ENCODE measurements at places on chromosomes 4 and X.

DNA sequence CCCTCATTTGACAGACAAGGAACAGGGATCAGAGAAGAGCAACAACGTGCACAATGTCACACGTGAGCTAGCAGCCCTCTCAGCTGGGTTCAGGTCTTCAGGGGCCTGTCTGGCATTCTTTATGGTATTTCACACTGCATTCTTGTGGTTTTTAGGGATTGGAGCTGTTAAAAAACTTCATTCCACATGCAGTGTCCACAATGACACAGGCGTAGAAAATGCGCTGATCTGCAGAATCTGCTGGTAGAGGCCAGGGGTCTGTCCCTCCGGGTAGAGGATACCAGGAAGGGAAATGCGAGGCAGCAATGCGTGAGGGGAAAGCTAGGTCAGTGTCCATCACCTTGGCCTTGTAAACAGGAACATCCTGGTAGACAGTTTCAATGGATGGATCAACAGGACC is 36.6 kb downstream of the MAP7D3 start:
- no peak for DNase-seq

DNA sequence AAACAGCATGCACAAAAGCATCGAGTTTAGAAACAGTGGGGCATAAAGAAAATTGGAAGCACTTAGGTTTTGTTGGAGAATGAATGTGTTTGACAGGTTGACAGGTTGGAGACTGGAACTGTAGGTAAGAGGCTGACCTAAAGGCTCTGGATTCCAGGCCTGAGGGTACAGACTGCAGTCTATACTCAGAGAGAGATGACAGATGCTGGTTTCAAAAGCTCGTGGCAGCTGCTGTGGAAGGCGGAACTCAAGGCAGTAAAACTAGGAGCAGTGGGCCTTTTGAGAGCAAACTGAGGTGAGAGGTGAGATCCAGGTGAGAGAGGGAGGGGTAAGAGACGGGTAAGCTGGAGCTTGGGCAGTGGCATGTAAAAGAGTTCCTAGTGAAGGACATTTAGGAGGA is 415.2 kb downstream of the TRIML1 start:
- DNase-seq = no peak

DNA sequence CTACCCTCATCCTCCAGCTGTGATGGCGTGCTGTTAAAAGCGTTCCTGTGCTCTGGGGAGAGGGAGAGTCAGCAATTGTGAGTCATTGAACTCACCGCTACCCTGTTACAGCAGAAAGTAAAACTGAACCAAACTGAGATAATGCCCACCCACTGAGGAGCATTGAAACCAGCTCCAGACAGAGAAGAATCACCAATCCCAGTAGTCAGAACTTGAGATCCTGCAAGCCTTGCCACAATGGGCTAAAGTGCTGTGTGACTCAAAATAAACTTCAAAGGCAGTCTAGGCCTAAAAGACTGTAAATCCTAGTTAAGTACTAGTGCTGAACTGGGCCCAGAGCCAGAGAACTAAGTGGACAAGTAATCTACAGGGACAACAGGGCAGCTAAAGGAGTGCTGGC is 1394.2 kb upstream of the DIAPH2 start:
- DNase-seq = no peak

GRCh38 chr4:185122681-185123345 is 20.3 kb upstream of the SLC25A4 start:
- DNase-seq = no peak

DNA sequence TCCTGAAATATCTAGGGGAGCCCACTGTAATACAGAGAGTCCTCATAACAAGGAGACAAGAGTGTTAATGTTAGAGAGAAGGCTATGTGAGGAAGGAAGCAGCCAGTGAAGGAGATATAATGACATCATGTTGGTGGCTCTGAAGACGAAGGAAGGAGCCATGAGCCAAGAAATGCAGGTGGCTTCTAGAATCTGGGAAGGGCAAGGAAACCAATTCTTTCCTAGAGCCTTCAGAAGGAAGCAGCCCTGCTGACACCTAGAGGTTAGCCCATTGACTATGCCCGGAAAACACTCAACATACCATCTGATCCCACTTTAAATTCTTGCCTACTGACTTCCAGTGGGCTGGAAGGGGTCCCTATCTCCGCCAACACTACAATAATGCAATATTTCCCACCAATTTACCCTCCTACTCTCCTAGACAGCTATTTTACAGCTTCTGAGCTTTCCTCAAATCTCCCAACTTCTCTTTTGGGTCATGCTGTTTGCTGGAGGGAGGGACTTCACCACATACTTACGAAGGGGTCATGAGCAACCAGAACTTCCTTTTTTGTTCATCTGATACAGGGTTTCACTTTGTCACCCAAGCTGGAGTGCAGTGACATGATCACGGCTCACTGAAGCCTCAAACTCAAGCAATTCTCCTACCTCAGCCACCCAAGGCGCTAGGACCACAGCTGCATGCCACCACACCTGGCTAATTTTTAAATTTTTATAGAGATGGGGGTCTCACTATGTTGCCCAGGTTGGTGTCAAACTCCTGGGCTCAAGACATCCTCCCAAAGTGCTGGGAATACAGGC is 25.2 kb upstream of the G3BP2 start:
- no peak for DNase-seq

DNA sequence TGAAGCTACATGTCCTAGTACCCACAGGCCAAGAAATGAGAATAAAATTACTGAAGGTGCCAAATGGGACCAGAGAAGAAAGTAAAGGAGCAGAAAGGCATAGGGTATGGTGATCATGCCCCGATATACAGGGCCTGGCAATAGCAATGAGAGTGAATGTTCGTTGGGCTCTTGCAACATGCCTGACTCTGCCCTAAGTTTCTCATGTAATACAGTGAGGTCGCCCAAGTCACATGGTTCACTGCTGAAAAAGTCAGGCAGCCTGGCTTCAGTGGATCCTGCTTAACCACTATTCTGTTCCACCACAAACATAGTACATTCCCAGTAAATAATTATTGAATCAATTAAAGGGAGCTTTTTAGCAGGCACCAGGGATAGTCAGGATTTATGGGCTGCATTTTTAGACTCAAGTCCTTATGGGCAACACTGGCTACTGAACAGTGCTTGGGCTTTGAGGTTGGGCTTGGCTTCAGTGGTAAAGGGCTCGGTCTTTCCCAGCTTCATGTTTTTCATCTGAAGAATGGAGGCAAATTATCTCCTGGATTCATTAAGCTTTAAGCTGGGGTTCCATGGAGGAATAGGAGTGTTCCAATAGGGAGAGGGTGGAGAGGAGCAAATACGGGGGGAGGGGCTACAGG is 67.1 kb upstream of the ZNF518B start:
- DNase-seq = no peak

DNA sequence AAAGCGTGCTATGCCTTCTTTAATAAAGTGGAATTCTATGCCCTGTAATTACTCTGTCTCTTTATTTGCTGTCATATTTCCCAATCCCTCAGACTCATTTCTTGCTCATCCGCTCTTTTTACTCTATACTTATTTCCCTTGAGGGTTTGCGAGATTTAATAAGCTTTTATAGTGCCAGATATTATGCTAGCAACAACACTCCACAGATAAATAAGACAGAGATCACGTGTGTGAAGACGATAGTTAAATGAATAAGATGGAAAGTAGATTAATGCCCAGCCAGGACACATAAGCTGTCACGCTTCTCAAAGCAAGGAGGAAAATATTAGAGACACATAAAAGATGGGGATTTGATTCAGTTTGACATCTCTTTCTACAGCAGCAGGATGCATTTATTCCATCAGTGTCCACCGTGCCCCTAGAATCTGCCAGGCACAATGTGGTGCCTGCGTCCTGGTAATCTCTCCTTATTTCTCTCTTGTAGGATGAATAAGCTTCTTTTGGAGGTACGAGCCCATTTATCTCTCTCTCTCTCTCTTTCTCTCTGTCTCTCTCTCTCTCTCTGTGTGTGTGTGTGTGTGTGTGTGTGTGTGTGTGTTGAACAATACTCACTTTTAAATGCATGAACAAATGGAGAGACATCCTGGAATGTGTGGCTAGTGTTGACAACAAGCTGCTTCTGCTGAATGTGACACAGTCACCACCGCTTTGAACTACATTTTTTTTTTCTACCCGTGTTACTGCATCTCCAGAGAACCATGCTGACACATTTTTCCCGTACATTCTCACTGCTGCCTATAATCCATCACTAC is 48.2 kb downstream of the TMEM156 start:
- DNase-seq = no peak

GRCh38 chr4:94577136-94577535 is 125.4 kb downstream of the PDLIM5 start:
- DNase-seq = no peak

DNA sequence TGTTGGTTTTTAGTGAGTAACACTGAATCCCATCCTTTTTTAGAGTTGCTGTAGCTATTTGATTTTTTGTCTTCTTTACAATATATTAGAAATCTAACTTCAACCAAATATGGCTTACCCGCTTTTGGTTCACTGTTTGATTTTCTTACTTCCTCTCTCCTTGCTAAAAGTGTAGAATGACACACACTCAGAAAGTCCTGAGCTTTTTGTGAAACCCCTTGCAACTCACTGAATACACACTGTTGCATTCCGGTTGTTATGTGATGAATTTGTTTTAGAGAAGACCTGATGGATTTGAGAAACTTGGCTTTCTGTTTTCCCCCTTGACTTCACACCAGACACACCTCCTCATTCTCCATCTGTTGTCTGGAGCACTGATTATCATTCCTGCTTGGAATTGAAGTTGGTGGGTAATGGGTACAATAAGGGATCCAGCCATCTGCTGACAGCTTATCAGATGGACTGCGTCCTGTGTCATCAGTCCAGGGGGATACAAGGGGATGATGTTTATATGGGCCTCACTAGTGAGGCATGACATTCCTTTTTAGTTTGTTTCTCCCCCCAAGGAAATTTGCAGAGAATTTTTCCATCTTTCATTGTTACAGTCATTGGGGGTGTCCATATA is 5.2 kb downstream of the TMEM164 start:
- no peak for DNase-seq

- DNase-seq = no peak
Measured at GRCh38 chr4:170106900-170107299, 17.1 kb upstream of the AADAT start.

DNA sequence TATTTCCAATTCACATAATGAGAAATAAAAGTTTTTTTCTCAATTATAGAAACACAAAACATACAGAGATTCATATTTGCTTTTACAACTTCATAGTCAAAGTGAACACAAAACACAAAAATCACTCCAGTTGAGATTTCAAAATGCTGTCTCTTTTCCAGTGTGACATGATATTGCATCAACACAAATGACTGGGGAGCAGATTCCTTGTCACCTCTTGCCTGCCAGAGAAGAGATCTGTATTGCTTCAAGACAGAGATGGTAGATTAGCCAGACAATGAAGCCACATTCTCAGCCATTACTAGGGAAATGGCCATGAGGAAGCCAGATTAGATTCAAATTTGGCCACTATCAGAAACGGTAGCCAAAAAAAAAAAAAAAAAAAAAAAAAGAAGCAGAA is 2313.1 kb upstream of the AGA start:
- no peak for DNase-seq

DNA sequence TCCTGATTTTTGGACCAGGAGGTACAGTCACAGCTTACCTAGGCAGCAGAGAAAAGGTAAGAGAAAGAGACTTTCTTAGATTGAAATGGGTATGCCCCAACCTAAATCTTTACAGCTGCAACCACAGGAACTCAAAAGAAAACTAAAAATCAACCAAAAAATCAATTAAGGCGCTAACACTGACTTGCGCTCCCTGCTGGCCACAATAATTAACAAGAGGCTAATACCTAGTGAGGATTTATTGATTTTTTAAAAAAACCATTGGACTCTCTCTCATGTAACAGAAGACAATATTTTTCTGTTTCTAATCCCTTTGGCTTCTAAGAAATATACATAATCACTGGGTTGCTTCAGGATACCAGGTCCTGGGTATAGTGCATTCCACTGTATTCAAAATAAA is 153.9 kb upstream of the TENM3 start:
- no peak for DNase-seq

GRCh38 chr4:55424791-55425190 is 29.0 kb downstream of the TMEM165 start:
- no peak for DNase-seq

- no peak for DNase-seq
Measured at GRCh38 chr4:184693056-184693455, 40.8 kb downstream of the CENPU start.

GRCh38 chrX:28022371-28022770 is 41.1 kb upstream of the DCAF8L1 start:
- no peak for DNase-seq

GRCh38 chr4:154313004-154313585 is 178.5 kb downstream of the DCHS2 start:
- no peak for DNase-seq

DNA sequence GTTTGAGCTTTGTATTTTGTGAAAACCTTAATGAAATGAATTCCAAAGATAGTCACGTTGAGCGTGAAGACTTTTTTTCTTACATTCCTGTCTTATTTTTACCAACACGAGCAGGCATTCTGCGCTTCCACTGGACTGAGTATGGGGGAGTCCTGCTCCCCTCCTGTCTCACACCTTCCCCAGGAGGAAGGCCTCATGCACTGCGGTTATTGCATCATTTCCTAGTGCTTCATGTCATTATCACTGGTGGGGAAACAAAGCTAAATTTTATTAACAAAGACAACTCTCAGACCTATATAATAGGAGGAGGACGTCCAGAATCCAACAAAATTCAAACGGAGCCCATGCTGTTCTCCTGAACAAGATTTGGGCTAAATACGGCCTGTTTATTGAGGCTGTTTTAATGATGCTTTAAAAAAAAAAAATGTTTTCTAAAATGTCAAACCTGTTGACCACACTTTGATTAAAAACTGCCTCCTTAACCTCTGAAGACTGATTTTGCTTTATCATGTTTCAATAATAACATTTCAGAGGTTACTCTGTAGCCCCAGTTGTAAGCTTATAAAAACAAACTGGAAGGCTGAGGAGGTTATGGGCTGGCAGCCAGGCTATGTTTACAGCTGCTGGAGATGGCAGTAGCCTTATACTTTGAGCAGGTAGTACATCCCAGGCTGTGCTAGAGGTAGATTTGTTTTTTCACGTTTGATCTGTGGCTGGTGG is 118.0 kb downstream of the SOWAHB start:
- DNase-seq = no peak

DNA sequence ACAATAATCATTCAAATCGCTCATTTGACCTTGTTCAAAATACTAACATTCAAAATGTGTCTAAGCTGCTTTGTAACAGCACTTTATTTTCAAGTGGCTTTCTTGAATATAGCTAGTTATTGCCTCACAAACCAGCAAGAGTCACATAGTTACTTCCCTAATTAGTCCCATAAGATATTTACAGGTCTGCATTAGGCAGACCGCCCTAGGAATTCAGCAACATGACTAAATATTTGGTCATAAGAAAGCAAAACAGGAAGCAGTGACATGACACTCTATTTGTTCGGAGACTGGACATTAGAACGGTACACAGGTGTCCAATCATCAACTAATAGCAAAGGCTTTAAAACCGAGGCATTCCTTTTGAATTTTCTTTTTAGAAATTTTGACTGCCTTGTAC is 262.0 kb downstream of the COL25A1 start:
- DNase-seq = no peak

DNA sequence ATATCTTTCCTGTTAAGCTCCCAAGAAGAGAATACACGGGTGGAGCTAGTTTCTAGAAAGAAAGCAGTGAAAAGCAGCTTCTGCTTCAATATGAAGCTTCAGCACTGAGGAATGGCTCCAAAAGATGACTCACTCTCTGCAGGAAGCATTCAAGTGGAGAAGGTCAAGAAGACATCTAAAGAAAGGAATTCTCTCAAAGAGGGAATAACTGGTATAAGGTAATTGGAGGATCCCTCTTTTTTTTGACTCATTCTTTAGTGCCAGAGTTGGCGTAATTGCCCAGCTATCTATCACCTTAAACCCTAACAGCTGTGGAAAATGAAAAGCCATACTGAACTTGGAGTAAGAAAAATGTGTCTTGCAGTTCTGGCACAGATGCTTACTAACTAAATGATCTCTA is 3.5 kb downstream of the EDA2R start:
- DNase-seq = no peak

- DNase-seq = no peak
Measured at GRCh38 chr4:68372588-68372987, 22.7 kb upstream of the YTHDC1 start.

Data from stimulated activated CD8-positive, alpha-beta memory T cell treated with anti-CD3 and anti-CD28 coated beads, Interleukin-7, amount 100 ng/mL, for 1 hour (primary cell).